ENCODE measurements at places on chromosomes 3 and 15.

DNA sequence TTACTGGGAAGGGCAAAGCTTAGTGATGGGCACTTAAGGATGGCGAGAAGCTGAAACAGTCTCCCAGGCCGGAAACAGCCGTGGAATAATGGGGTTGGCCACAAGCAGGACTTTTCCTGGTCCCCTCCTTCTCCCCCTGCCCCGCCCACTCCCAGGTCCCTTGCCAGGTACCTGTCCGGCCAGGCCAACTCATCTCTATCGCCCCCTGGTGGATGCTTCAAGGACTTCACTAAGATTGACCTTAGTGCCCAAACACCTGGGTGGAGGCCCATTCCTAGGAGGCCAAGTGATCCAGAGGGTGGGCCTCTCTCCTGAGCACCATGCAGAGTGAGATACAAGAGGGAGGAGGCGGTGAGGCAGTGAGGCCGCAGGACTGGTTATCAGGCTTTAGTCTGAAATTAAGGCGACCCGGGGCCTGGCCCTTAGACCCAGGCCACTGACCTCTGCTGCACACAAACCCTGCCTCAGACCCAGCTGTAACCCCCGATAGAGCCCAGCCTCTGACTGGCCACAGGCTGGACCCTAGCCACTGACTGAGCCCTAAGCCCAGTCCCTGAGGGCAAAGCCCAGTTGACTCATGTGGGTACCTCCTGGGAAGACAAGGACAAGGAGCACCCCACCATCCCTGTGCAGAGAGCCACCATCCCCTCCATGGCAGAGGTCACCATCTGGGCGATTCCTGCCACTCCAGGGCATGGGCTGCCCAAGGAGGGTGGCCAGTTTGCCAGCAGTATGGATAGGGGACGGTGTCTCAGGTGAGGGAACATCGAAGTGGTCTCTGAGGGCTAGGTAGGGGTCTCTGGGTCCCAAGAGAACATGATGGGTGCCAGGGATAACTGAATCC, 37.6 kb downstream of the VIPR1 start:
- peak; percentile 17 for DNase-seq

DNA sequence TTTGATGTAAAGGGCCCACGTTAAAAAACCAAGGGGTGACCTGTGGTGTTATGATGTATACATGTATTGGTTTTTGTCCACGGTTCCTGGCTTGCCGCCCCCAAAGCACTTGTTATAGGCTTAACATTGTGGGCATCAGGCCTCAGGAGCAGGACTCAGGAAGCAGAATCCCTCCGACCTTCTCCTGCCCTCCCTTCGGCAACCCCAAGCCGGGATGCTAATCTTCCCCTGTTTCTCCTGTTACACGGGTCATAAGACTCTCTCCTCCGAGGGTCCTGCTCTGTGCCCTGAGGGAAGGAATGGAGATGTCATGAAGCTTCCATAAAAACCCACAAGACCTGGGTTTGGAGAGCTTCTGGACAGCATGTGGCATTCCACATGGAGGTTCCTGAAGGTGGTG, 48.8 kb downstream of the RPLP1 start:
- no peak for DNase-seq

DNA sequence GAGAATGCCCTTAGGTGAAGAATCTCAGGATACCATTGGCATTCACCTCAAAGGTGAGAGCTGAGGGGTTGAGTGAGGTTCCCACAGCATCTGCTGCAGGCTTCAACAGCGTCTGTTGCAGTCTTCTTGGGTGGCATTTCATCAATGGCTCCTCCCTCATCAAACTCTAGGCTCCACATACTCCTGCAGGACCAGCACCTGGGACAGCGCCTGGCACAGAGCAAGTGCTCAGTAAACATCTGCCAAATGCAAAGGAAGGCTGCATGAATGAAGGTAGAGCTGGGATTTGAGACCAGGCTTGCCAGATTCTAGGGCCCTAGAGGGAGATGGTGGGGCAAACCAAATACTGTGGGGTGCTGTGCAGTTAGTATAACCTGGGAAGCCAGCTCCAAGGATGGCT, 9.6 kb downstream of the TRH start:
- peak; percentile 3 for DNase-seq

- DNase-seq = no peak
Measured at GRCh38 chr15:80087104-80087503, 27.6 kb downstream of the ZFAND6 start.

DNA sequence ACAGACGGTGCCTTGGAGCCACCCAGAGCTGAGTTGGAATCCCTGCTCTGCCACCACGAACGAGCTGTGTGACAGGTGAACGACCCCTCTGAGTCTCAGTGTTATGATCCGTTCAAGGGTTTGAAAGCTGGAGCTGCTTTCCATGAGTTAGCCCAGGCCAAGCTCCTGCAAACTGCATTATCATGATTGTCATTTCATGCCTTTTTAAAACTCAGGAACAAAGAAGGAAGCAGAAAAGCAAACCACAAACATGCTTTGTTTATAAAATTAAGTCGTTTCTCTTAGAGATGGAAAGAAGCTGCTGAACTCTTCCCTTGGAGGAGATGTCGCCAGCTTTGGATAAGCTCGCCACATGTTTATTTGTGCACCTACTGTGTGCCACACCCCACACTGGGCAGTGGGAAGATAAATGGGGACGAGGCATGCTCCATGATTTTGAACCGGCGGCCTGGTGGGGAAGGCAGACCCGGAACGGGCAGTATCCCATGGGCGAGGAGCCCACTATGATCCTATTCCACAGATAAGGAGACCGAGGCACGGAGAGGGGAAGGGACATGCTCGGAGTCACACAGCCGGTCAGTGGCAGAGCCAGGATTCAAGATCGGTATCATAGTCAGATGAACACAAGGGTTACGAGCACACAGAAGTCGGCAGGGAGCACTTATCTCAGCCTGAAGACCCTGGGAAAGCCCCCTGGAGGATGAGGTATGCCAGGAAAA, 15.9 kb downstream of the HRH1 start:
- DNase-seq = no peak

- DNase-seq = no peak
Measured at GRCh38 chr3:14564741-14565140, 24.6 kb upstream of the GRIP2 start.

DNA sequence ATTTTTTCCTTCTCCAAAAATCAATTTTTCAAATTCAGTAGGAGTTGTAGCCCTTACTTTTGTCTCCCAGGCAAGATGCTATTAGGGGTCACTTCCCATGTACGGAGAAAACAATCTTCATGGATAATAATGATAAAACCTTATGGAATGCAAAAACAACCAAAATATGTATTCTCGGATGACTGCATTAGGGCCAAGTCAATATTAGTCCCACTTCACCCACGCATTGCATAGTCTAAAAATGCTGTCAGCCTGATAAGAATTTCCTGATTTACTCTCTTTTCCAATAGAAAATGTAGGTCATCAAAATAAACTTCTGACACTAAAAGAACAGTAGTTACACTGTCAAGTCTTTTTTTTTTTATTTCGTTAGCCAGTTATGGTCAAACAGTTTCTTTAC, 2.7 kb downstream of the VGLL3 start:
- DNase-seq = peak; percentile 94

GRCh38 chr3:55661571-55661970, 174.5 kb upstream of the WNT5A start:
- no peak for DNase-seq

Data from EL (cell line).